ENCODE measurements at places on chromosomes 1 and 21.

DNA sequence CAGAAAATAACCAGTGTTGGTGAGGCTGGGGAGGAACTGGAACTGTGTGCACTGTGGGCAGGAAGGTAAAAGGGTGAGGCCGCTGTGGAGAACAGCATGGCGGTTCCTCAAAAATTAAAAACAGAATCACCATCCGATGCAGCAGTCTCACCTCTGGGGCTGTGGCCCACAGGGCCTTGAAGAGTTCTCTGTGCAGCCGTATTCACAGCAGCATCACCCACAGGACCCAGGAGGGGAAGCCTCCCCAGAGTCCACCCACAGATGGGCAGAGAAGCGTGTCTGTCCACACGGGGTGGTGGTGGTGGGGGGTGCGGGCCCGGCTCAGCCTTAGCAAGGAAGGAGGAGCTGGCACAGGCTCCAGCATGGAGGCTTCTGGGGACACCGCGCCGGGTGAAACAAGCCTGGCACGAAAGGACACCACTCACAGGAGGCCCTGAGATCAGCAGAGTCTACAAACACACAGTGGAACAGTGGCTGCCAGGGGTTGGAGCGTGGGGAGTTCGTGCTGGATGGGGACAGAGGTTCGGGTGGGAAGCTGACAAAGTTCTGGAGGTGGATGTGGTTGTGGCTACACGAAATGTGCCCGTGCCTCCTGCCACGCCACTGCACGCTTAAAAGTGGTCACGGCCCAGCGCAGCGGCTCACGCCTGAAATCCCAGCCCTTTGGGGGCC is 11.5 kb downstream of the MORN1 start:
- DNase-seq: no peak

GRCh38 chr1:19472174-19472573 is 13.2 kb downstream of the CAPZB start:
- DNase-seq: no peak

DNA sequence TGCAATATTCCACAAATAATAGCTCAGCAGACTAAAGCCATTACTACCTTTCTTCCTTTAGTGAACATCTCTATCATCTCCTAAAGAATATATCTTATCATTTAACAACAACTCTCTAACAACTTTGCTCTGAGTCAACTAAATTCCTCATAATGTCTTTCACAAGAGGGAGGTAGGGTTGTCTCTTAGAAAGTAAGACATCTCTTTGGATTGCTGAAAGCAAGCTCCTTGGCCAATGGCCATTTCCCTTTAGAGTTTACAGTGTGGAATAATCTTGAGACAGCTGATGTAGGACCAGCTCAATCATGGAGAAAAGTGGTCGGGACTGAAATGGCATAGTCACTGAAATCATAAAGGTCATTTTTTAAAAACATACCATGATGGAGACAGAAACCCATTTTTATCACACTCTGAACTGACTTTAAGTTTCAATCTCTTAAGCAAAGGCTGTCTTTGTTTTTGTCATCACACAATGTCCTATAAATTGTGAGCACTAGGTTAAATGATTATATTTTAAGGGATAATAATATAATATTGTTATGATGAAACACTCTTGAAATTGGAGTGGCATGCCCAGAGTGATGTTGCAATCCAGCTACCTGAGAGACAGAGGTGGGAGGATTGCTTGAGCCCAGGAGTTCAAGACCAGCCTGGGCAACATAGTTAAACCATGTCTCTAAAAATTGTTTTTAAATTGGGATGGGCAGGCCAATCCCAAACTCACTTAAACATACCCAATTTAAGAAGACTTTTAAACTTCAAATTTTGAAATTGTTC is 91.1 kb downstream of the SLC44A5 start:
- DNase-seq: no peak

DNA sequence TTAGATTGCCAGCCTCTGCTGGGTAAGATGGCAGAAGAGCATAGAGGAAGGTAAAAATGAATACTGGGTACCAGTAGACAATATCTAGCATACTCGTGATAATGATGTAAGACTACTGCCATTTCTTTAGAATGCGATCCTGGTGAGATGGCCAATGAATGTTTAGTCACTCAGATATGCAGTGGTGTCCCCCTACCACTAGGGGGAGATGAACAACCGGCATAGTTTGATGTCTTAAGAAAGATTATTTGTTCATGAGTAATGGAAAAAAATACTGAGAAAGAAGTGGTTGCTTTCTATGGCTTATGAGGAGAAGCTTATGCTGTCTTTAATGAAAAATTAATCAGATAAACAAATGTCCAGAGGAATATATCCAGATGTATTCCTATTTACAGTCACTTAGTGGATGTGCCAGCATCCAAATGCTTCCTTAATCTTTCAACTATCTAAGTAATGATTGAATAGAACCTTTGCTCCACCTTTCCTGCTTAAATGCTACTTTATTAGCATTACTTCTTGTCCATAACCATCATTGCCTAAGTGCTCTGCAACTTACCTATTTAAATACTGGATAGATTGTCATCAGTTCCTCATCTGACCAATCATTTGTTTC is 256.6 kb downstream of the ST6GALNAC3 start:
- DNase-seq: peak; percentile 83

GRCh38 chr1:245875581-245876261 is 631.4 kb downstream of the SMYD3 start:
- DNase-seq: no peak

- peak; percentile 28 for DNase-seq
These were observed 421 bp upstream of the LCE3A start for GRCh38 chr1:152623203-152623844.

GRCh38 chr1:207518608-207519236 is 22.8 kb downstream of the CR1 start:
- no peak for DNase-seq

- peak; percentile 21 for DNase-seq
These were observed 1.2 kb downstream of the SCAF4 start for GRCh38 chr21:31730712-31731055.

GRCh38 chr1:102837551-102837950 is 270.8 kb downstream of the COL11A1 start:
- no peak for DNase-seq

DNA sequence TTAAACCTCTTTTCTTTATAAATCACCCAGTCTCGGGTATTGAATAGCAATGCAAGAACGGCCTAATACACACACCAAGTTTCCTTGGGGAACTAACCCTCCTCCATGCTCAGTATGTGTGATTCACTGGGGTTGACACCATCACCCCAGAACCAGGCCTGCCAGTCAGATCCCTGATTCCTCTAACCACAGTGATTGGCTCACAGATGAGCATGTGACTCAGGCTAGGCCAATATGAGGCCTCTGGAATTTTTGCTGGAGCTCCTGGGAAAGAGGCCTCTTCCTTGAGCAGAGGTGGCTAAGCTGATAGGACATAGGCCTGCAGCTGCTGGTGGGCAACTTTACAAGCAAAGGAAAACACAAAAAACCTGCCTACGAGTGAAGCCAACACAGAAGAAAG is 74.7 kb upstream of the ZBTB40 start:
- no peak for DNase-seq

GRCh38 chr1:66624412-66625060 is 90.6 kb downstream of the SGIP1 start:
- DNase-seq: peak; percentile 12

- no peak for DNase-seq
These were observed 488 bp downstream of the DBT start for GRCh38 chr1:100249155-100249536.

DNA sequence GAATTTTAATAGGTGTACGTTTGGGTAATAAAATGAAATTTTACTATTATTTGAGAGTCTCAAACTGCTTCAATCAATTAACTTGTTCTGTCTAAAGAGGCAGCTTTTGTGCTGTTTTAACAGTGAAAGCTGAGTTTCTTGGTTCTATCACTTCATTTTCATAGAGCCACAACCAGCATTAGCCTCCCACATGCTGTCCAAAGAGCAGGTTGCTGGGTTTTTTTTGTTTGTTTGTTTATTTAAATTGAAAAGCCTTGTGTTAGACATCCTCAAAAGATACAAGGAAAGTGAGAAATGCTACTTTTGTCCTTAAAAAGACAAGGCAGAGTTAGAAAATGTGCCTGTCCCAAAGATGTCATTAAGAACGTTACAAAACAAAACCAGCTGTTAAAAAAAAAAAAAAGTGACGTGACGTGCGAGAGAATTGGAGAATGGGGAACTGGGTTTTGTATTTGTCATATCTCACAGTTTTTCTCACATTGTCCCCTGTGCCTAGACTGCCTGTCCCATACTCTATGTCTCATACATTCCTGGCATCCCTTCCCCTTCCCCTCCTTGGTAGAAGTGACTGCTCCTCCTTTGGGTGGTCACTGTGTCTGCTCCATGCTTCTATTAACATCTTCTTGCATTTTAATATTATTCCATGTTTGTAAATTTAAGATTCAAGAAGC is 63.1 kb upstream of the CD34 start:
- peak; percentile 77 for DNase-seq

GRCh38 chr1:1441002-1441888 is 5.8 kb downstream of the VWA1 start:
- no peak for DNase-seq

- DNase-seq: no peak
These were observed 79.0 kb upstream of the CAPZB start for GRCh38 chr1:19564366-19564765.

- DNase-seq: no peak
These were observed 91.6 kb upstream of the CAMK1G start for GRCh38 chr1:209491897-209492296.

DNA sequence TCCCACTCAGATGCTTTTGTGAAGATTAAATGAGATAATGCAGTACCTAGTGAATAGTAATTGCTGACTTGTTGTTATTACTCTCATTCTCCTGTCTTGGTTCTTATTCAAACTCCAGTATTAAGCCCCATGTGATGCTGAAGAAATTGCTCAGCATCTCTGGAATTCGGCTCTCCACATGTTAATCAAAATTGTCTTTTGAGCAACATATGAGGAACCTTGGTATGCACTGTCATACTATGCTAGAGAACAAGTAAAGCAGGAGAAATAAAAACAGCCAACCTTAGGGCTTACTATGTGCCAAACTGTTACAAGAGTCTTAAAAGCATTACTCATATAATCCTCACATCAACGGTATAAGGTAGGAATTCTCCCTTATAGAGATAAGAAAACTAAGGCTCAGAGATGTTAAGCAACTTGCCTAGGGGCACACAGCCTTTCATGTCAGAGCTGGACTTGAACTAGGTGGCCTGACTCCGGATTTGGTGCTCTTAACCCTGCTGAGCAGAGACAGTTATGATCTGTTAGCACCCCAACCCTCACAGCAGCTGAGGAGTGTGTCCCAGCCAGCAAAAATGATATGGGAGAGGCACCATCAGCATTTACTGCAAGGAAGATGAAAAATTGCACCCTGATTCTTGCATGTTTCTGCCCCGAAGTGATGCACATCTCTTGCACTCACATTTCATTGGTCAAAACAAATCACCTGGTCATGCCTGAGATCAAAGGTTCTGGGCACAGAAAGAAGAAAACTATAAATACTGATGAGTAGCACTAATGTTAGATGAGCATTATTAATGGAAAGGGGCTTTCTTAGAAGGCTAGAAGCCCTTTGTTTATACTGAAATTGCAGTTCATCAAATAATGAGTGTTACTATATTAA is 102.3 kb downstream of the OMA1 start:
- DNase-seq: no peak

DNA sequence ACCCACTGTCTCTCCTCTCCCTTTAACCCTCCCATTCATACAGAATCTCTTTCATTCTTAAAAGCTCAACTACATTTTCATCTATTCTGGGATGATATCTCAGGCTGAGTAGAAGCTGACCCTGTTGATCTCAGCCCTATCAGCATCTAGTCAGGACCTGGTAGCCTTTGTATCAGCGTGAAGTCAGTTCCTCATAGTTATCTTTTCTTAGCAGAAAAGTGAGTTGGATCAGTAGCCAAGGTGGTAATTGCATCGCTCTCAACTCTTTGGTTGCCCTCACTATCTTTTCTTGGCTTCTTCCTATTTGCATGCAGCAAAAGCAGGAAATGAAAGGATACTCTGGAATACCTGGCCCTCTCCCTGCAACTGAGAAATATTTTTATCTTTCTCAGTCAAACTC is 13.6 kb upstream of the GOLT1A start:
- DNase-seq: peak; percentile 22

GRCh38 chr1:21911205-21912001 is 25.7 kb downstream of the HSPG2 start:
- DNase-seq: no peak

DNA sequence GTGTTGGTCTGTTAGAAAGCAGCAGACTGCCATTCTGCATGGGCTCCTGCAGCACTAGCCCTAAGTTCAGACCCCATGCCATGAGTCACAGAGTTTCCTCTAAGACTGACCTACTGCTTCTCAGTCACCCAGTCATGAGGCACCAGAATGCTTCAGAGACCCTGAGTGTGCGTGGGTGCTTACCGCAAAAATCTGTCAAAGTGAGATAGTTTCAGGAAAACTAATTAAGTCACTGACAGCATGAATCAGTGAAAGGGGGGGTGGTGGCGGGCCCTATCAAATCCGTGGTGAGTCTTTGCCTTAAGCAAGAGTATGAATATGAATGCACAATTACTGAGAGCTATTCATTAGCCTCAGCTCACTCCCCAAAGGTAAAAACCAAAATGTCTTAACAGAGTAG is 98.1 kb downstream of the KCTD3 start:
- no peak for DNase-seq

DNA sequence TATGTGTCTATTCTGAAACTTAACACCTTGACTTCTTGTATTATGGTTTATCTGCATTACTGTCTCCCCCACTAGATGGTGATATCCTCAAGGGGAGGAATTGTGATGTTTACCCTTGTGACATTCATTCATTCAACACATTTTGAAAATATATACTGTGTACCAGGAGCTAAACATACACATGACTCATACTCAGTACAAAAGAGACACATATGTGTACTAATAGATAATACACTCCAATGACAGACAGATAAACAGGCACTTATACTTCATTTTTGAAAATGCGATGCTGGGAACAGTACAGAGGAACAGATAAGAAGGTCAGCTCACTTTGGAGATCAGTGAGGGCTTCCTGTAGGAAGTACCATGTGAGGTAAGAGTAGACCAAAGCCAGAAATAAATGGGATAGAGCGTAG is 8.9 kb upstream of the RAB3GAP2 start:
- DNase-seq: peak; percentile 40

DNA sequence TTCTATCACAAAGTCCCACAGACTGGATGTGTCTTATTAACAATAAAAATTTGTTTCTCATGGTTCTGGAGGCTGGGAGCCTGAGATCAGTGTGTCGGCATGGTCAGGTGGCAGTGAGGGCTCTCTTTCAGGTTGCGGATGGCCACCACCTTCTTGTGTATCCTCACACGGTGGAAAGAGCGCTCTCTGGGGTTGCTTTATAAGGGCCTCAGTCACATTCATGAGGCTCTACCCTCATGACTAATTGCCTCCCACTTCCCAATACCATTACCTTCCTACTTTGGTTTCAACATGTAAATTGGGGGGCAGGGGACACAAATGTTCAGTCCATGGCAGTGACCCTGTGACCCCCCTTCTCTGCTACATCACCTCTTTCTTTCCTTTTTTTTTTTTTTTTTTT is 20.7 kb upstream of the MX1 start:
- no peak for DNase-seq

Measured in common myeloid progenitor, CD34-positive (primary cell).